ENCODE measurements at places on chromosomes 6 and 20.

DNA sequence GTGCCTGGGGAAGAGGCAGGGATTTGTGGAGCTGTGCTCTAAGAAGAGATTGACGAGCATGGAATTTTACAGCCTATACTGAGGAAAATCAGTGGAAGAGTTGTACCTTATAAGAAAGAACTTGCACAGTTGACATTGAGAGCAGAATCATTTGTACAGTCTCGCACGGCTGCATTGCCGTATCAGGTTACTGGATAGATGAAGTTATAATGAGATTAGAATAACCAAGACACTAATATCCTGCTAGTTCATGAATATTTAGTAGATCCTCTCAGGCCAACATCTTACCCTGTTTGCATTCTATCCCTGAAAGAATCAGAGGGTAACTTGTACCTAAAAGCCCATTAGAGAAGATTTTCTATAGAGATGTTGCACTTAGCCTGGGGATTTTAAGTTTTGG, 447.1 kb downstream of the PREX1 start:
- DNase-seq, result no peak

GRCh38 chr20:34621383-34622367, 55.2 kb downstream of the PIGU start:
- DNase-seq, result peak; percentile 23

DNA sequence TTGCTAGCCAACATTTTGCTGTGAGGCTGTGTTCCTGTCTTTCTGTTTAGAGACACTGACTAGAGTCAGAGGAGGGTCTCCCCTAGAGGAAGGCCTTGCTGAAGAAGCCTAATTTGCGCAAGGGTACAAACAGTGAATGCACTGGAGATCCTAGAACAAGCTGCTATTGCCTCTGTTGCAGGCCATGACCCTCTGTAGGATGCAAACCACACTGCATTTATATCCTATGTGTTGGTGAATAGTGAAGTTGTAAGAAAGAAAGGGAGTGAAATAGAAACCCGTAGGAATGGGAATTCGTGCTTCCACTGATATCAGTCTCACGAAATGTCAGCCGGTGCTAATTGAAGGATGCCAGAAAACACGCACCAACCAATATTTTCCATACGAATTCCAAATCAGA, 88.2 kb downstream of the GJA1 start:
- DNase-seq, result no peak

DNA sequence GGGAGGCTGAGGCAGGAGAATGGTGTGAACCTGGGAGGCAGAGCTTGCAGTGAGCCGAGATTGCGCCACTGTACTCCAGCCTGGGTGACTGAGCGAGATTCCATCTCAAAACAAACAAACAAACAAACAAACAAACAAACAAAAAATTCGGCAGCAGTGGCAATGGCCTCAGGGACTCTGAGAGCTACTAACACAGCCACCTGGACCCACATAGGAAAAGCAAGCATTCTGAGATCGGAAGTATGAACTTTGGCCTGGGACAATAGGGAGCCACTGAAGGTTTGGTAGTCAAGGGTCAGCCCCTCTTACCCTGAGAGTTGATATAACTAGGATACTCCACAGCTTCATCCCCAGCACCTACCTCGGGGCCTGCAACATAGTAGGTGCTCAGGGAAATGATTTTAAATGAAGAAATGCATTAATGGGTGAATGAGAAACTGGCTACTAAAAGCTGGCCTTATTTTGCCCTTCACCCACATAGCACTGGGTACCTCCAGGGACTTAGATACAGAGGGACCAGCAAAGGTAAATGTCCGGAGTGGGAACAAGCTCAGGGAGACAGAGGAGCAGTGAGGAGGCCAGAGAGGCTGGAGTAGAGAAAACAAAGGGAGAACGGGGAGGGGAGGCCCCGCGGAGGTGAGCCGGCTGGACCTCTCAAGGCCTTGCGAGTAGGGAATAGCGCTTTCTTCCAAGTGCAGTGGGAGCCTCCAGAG, 46.6 kb upstream of the PTGIS start:
- no peak for DNase-seq

DNA sequence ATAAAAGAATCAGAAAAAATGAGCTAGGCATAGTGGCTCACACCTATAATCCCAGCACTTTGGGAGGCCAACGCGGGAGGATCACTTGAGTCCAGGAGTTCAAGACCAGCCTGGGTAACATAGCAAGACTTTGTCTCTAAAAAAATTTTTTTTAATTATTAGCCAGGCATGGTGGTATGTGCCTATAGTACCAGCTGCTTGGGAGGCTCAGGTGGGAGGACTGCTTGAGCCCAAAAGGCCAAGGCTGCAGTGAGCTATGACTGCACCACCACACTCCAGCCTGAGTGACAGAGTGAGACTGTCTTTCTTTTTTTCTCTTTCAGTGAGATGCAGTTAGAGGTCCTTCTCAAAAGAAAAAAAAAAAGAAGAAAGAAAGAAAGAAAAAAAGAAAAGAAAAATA, 8.5 kb upstream of the SNRPC start:
- no peak for DNase-seq

- no peak for DNase-seq
Measured at GRCh38 chr6:128888444-128889175, 5.7 kb downstream of the LAMA2 start.

DNA sequence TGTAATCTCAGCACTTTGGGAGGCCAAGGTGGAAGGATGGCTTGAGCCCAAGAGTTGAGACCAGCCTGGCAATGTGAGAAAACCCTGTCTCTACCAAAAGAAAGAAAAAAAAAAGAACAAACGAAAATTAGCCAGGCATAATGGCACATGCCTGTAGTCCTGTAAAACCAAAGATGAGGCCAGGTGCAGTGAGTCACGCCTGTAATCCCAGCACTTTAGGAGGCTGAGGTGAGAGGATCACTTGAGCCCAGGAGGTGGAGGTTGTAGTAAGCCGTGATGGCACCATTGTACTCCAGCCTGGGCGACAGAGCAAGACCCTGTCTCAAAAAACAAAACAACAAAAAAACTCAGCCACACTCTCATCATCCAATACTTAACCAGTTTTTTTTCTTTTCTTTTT, 32.5 kb upstream of the KIF3B start:
- no peak for DNase-seq

DNA sequence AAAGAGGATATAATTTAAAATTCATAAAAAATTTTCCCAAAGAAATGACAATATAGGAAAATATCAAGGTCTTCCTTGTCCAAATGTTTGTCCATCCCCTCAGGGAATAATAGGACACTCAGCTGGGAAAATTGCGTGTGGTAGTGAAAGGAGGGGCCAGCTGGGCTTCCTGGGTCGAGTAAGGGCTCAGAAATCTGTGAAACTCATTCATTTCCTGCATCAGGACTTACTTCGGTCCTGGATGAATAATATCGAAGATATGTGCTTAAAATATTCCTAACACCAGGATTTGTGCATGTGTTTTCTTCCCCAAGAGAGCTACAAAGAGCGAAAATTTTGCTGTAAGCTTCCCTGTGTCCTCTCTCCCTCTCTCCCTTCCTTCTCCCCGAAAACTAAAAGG, 118.2 kb upstream of the GJE1 start:
- DNase-seq, result peak; percentile 66

GRCh38 chr20:59645761-59646171, 41.4 kb downstream of the PHACTR3 start:
- DNase-seq, result no peak

- DNase-seq, result no peak
Measured at GRCh38 chr20:3723284-3723683, 9.2 kb upstream of the HSPA12B start.

GRCh38 chr6:40457261-40457660, 129.9 kb downstream of the LRFN2 start:
- no peak for DNase-seq

DNA sequence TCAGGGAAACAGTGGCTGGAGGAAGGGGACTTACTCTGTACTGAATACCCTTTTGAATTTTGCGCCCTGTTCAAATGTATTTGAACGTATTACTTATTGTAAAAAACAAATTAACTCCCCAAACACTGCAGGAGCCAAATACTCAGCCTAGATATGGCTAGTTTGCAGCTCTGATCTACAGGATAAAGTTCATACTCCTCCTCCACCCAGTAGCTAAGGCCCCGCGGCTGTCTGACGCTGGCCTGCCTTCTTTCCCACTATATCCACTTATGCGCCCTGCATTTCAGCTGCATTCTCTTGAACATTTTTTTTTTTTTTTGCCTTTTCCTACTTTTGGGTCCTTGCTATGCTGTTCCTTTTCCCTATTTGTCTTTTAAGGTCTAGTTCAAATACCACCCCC, 6.5 kb downstream of the GSS start:
- no peak for DNase-seq

DNA sequence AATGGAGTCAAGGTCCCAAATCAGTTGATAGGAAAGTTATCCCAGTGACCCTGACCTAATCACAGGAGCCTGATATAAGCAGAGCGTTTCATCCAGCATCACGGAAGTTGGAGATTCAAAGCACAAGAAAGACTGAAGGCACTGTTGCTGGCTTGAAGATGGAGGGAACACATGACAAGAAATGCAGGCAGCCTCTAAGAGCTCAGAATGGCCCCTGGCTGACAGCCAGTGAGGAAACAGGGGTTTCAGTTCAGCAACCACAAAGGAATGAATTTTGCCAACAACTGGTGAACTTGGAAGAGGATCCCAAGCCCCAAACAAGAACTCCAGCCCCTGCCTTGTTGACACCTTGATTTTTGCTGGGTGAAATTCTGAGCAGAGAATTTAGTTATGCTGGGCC, 778.5 kb downstream of the MAFB start:
- no peak for DNase-seq

GRCh38 chr6:145626857-145627256, 108.5 kb downstream of the EPM2A start:
- DNase-seq, result no peak

- no peak for DNase-seq
Measured at GRCh38 chr20:7736336-7736735, 203.9 kb downstream of the HAO1 start.

- no peak for DNase-seq
Measured at GRCh38 chr6:144667532-144668503, 382.7 kb downstream of the UTRN start.

GRCh38 chr6:14921170-14921569, 324.7 kb upstream of the JARID2 start:
- no peak for DNase-seq

DNA sequence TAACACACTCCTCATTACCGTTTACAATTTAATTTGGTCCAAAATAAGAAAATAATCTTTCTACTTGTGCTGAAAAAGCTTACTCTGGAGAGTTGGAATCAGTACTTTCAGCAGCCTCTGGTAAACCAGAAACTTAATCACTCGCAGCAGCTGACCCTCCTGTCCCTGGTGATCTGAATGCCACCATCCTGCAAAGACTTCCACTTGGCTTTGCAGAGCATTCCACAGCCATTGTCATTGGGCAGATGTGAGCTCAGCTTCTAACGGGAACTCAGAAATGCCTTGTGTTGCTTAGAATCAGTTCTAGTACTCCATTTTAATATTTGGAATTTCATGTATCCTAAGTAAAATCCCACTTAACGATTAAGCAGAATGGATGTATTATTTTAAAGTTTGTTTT, 59.7 kb downstream of the PHACTR1 start:
- no peak for DNase-seq

DNA sequence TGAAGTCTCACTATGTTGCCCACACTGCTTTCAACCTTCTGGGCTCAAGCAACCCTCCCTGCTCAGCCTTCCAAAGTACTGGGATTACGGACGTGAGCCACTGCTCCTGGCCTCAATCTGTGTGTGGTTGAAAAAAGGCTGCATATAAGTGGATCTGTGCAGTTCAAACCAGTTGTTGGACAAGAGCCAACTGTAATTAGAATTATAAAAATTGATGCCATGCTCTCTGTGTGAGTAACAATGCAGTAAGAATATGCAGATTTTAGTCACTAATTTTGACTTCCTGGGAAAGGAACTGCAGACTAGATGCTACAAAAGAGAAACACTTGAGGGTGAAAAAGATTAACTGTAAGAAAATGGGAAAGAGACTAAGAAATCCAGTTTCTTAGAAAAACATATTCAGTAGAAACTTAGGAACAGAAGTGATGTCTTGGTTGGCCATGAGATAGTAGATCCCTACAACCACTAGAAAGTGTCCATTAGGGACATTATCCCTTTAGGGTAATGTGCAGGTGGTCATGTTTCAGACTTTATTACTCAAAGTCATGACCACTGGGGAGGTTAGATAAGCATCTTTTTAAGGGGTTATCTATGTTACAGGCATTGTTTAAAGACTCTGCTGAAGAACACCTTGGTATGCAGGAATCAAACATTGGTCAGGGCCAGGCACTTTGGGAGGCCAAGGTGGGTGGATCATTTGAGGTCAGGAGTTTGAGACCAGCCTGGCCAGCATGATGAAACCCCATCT, 26.3 kb downstream of the ITCH start:
- no peak for DNase-seq

GRCh38 chr6:109441069-109441816, 719 bp downstream of the SMPD2 start:
- DNase-seq, result peak; percentile 31

DNA sequence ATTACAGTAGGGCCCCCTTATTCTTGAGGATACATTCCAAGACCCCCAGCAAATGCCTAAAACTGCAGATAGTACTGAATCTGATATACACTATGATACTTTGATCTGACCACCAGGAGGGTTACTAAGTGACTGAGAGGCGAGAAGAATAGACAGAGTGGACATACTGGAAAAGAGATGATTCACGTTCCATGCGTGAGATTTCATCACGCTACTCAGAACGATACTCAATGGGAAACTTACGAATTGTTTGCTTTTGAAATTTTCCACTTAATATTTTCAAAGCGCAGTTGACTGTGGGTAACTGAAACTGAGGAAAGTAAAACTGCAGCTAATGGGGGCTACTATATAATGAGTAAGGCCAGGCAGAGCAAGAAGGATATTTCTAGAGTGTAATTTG, 60.8 kb downstream of the STX11 start:
- DNase-seq, result no peak

DNA sequence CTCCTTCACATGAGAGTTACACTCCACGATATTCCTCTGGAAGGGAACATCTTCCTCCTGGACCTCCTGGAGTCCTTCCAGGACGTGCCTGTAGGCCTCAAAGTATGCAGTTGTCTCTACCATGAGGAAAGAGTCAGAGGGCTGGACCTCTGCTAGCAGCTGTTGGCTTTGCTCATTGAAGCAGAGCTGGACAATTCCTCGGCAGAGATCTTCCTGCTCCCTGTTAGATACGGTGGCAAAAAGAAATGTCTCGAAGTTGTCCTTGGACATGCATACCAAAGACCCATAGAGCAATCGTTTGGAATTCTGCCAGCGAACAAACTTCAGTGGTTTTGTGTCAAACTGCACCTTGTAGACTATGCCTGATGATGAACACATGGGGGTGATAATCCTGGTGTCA, 7.7 kb downstream of the ZNFX1 start:
- peak; percentile 87 for DNase-seq

- DNase-seq, result peak; percentile 45
Measured at GRCh38 chr6:90343576-90343975, 46.9 kb upstream of the BACH2 start.

- no peak for DNase-seq
Measured at GRCh38 chr6:163739966-163740365, 325.4 kb downstream of the QKI start.

GRCh38 chr6:49409951-49410542, 53.0 kb downstream of the MMUT start:
- peak; percentile 65 for DNase-seq

GRCh38 chr20:32642257-32643046, 31.3 kb downstream of the C20orf203 start:
- no peak for DNase-seq

GRCh38 chr20:1875762-1876161, 19.4 kb upstream of the SIRPA start:
- no peak for DNase-seq

- no peak for DNase-seq
Measured at GRCh38 chr20:35238170-35238569, 11.7 kb downstream of the MMP24 start.

- DNase-seq, result no peak
Measured at GRCh38 chr6:9527679-9528286, 887.1 kb downstream of the TFAP2A start.

Data from AG08395 (cell line).